HuH-7 (cell line): ENCODE measurements at places on chromosomes 1 and 21.
A peak's percentile ranks its signal among the peaks of the same experiment; 100 is the strongest.

GRCh38 chr1:192573499-192573898, 2.1 kb upstream of the RGS1 start:
- DNase-seq, result no peak

DNA sequence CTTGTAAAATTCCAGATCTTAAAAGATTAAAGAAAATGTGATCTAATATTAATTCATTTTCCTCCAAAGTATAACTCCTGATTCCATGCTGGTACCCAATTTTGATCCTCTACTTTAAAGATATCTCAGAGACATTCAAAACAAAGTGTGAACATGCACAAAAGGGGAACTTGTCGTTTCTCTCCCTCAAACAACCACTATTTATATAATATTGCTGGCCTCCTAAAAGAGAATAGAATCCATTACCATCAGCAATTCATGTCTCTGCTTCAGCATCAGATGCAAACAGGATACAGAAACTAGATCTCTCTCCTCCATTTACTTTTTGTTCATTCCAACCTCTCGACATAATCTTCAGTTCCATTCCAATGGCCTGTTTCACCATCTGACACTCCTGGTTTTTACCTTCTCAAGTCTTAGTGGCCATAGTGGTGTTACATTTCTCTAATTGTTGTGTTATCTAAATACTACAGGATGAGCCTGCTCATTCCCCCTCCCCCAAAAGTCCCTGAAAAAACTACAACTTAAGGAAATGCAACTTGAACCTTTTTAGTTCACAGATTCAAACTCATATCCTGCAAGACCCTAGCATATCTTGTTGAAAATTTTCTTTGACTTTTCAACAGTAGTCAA, 4.1 kb downstream of the NRIP1 start:
- no peak for DNase-seq

DNA sequence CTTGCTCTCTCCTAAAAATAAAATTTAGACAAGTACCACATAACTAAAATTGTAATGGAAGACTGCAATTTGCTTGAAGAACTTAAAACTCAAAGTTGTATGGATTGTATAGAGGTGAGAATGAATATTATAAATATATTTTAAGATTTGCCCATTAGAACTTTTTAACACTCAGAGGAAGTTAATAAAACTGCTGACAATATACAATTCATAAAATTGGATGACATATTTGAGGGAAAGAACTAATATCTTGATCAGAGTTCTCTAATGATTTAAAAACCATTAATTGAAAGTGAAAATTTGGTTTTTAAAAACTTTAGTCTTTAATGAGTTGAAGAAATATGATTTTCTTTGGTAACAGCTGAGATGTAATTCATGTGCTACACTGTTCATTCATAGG, 20.9 kb downstream of the TTC3 start:
- no peak for DNase-seq

GRCh38 chr1:26290122-26290881, 10.4 kb downstream of the SH3BGRL3 start:
- no peak for DNase-seq

DNA sequence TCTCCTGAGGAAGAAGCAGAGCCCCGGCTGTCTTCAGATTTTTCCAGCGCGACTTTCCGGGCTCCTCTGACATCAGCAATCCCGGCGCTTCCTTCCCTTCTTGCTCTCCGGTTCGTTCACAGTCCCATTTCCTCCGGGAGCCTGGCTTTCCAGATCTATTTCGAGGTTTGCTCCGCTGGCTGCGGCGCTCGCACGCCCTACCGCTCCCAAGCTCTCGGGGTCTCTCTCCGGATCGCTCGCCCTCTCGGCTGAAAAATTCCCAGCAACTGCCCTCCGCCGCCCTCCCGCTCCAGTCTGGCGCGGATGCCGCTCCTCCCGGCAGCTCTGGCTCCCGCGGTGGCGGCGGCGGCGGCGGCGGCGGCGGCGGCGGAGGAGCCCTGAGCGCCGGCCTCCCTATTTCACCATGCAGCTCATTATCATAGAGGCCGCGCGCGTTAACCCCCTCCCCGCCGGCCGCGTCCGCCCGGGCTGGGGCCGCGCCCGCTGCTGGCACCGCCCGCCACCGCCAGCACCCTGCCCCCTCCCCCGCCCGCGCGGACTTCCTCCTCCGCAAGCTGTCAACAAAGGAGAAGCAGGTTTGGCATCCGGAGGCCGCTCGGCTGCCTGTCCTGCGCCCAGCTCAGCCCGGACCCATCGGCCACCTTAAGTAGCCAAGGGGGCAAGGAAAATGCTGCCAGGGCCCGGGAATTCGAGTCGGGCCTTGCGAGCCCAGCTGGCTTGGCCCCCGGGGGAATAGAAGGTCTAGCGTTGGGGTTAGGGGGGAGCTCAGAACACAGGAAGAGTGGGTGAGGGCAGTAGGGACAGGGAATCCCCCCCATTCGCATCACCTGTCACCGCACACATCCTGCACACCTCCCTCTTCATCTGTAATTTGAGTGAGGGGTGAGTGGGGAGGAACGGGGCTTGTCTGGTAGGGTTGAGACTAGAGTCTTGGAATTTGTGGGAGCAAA, at the start of gene PLXNA2:
TSS of gene PLXNA2 (minus strand) at position 418 of the 950 bp plus-strand sequence. CDS start 26,462 bp downstream, outside the sequence.
- DNase-seq, result peak; percentile 54

- no peak for DNase-seq
These were observed 15.4 kb upstream of the SLC5A9 start for GRCh38 chr1:48207131-48207530.

- peak; percentile 19 for DNase-seq
These were observed 14.0 kb downstream of the SFPQ start for GRCh38 chr1:35178874-35179380.

GRCh38 chr1:64010316-64010715, 193.1 kb upstream of the UBE2U start:
- no peak for DNase-seq

DNA sequence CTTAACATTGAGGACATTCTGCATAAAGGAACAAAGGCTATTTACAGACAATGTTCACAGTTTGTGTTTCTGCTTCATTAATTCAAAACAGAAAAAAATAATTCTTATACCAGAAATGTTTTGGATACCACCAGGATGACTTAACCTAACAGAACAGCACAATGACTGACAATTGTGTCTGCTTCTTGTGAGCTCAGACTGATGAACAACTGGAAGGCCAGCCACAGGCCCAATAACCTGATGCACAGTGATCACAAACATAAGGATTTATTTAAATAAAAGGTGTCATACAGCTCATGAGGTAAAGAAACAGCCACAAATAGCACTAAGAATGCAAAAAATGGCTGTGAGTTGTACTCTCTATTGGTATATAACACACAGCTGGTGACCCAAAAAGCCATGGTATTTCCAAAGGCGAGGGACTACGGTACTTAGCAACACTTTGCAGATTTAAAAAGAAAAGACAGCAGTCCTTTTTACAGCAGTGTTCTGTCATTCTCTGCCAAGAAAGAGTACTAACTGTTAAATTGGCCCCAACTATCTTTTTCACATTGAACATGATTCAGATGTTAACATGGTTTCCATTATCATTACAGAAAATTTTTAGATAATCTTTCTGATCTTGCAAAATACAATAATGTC, 32.1 kb upstream of the DDAH1 start:
- DNase-seq, result no peak

DNA sequence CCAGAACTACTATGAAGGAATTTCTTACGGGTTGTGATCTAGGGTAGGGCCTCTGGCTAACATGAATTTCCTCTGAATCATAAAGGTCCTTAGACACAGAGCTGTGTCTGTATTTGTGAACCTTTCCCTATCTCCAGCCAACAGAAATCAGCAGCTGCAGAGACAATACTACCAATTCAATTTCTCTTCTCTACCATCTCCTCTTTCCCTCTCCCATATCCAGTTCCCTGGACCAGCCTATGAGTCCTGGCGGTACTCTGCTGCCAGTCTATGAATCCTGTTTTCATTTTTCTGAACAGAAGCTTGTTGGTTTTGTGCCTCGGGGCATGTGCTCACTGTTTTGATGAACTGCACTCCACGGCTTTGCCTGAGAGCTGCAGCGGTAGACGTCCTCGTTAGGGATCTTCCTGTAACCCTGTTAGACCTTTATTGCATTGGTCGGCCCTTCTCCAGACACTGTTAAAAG, 458.0 kb upstream of the VAMP3 start:
- DNase-seq, result no peak

DNA sequence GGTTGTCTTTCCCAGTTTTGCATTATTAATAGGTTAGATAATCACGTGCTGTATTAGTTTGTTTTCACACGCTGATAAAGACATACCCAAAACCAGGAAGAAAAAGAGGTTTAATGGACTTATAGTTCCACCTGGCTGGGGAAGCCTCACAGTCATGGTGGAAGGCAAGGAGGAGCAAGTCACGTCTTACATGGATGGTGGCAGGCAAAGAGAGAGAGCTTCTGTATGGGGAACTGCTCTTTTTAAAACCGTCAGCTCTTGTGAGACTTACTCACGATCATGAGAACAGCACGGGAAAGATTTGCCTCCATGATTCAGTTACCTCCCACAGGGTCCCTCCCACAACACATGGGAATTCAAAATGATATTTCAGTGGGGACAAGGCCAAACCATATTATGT, 2.3 kb upstream of the VCAM1 start:
- no peak for DNase-seq

- DNase-seq, result peak; percentile 81
These were observed 31.1 kb upstream of the SRP9 start for GRCh38 chr1:225746361-225747179.
